ENCODE measurements at places on chromosomes 5 and 9. TPM values are rescaled to one million over a fixed set of nuclear protein-coding genes. Genes with fewer than 3 reads are reported as not detected.

DNA sequence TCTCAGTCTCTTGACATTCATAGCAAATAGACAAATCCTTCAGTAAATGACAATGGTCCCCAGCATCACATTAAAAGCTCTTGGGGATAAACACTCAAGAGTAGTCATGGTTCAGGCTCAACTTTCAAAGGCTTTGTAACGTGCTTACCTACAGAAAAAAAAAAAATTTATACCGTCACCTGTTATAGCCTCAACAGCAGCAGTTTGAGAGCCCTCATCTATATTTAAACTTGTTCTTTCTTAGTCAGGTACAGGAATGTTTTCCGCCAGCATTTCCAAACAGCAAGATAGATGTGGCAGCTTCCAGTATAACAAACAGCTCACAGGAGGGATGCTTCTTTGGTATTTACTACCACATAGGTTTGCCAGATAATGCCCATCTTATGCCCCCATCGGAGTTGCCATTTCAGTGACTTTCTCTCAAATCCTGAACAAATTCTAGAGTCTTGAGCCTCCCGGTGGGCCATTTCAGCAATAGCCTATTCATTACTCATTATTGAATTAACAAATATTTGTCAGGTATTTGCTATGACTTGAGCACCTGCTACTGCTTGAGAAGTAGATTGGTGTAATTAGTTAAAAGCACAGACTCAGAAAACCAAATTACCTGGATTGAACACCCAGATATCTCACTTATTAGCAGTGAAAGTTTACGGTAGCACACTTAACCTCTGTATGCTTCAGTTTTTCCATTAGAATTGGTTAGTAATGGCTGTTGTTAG, 470.0 kb downstream of the EBF1 start:
- H3K4me1 ChIP-seq = no peaks in the 10 kb centered on the region
- peaks cover 8% of the 10 kb centered on the region for H3K27me3 ChIP-seq
- no peak overlapping the region for H3K4me3 ChIP-seq
- H3K36me3 ChIP-seq = no peaks in the 10 kb centered on the region

DNA sequence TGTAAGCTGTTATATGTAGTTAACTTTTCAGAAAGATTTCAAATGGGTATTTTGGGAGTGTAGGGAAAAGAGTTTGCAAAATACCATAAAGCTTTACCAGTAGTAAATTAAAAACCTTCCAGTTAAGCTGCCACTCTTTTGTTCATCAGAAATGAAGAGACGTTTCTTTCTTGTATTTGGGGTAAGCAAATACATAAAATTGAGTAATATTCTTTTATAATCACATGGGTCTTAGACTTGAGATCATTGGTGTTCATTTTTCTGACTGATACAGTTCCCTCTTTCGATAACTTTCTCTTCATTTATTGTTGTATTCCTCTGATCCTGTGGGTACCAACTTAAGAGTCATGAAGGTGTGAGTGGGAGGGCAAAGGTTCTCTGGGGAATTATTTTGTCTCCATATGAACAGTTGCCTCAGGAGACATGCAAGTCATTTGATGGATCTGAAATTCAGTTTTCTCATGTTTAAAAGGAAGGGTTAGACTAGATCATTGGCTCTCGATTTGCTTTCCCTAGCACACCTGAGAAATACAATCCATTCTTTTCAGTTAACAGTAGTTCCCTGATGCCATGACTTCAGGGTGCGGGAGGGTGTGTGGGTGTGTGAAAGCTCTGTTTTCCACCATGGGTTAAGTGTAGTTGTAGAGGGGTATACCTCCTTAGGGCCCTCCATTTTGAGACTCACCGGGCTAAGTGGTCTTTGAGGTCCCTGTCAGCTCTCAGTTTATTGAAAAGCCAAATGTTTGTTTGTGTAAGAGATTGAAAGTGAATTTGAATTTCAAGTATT, 47.7 kb downstream of the CNTRL start:
- H3K4me1 ChIP-seq = peaks cover 4% of the 10 kb centered on the region
- peak overlapping the region; percentile 37 for H3K27ac ChIP-seq
- H3K27me3 ChIP-seq = no peaks in the 10 kb centered on the region
- H3K36me3 ChIP-seq = peaks cover 8% of the 10 kb centered on the region
- DNase-seq = peak; percentile 11
- H3K4me3 ChIP-seq = peak overlapping the region; percentile 47

GRCh38 chr5:143433670-143434069, 30.2 kb upstream of the NR3C1 start:
- H3K27me3 ChIP-seq = no peaks in the 10 kb centered on the region
- H3K4me1 ChIP-seq = no peaks in the 10 kb centered on the region
- no peak overlapping the region for H3K4me3 ChIP-seq
- no peak overlapping the region for H3K27ac ChIP-seq
- no peaks in the 10 kb centered on the region for H3K36me3 ChIP-seq
- no peak for DNase-seq

The MARCHF11 gene
- not detected for total RNA-seq

The MEIKIN gene
- not detected for total RNA-seq

The SPATA31C1 gene
- total RNA-seq = not detected

- no peaks in the 10 kb centered on the region for H3K4me1 ChIP-seq
- H3K27ac ChIP-seq = no peak overlapping the region
- no peaks in the 10 kb centered on the region for H3K36me3 ChIP-seq
- H3K4me3 ChIP-seq = no peak overlapping the region
- H3K27me3 ChIP-seq = no peaks in the 10 kb centered on the region
Observed at GRCh38 chr5:89769975-89770374, 639.6 kb downstream of the CETN3 start.

DNA sequence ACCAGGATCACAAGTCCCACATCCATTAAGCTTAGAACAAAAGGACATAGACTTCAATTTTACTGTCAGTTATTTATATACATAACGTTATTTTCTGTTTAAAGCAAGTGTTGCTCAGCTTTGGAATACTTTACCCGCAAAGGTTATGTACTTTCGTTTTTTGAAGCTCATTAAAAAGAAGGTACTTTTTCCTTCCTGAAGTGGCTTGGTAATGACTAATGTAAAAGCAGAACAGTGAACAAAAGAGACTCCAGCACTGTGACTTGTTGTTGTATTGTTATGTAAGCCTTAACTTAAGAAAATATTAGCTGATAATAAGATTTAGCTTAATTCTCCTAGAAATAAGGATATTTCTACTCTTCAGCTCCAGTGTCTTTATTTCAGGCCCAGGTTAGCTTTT, 97.3 kb upstream of the SLCO6A1 start:
- H3K4me3 ChIP-seq = no peak overlapping the region
- no peaks in the 10 kb centered on the region for H3K36me3 ChIP-seq
- no peak for DNase-seq

GRCh38 chr9:116312221-116312620, 158.6 kb downstream of the PAPPA start:
- H3K36me3 ChIP-seq = peaks cover 34% of the 10 kb centered on the region
- H3K27ac ChIP-seq = no peak overlapping the region
- H3K27me3 ChIP-seq = no peaks in the 10 kb centered on the region
- DNase-seq = no peak

GRCh38 chr9:87710443-87710842, 15.5 kb upstream of the CTSL start:
- H3K36me3 ChIP-seq = peaks cover 49% of the 10 kb centered on the region
- peaks cover 42% of the 10 kb centered on the region for H3K4me1 ChIP-seq
- H3K27me3 ChIP-seq = no peaks in the 10 kb centered on the region

GRCh38 chr5:180251141-180251540, 40.7 kb downstream of the MAPK9 start:
- H3K4me1 ChIP-seq = no peaks in the 10 kb centered on the region
- no peak for DNase-seq
- H3K27me3 ChIP-seq = no peaks in the 10 kb centered on the region
- H3K36me3 ChIP-seq = no peaks in the 10 kb centered on the region

DNA sequence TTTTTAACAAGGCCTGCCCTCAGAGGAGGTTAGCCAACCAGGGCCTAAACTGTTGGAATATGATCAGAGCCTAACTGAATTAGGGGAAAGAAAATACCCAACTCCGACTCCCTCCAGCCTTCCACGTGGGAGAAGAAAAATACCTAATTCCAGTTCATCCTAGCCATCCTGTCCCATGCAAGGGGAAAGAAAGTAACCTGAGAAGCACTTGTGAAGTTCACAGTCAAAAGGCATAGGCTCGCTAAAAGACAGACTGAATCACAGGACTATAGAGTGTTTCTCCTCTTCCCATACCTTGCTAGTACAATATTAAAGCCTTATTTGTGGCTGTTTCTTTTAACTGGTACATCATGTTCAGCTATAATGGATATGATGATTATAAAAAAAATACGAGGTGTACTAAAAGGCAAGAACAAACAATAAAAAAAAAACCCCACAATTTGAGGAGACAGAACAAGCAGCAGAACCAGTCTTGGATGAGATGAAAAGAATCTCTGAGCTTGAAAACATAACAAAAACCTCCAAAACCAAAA, 18.0 kb upstream of the ATP10B start:
- H3K27me3 ChIP-seq = no peaks in the 10 kb centered on the region
- no peaks in the 10 kb centered on the region for H3K4me1 ChIP-seq
- no peaks in the 10 kb centered on the region for H3K36me3 ChIP-seq
- H3K27ac ChIP-seq = no peak overlapping the region

The EIF4EBP3 gene
- total RNA-seq = 7.6 TPM

- no peak for DNase-seq
- H3K27me3 ChIP-seq = no peaks in the 10 kb centered on the region
- no peak overlapping the region for H3K4me3 ChIP-seq
- H3K4me1 ChIP-seq = no peaks in the 10 kb centered on the region
Observed at GRCh38 chr5:105168806-105169205, 1606.2 kb upstream of the NUDT12 start.

The TMEM174 gene
- total RNA-seq = not detected

DNA sequence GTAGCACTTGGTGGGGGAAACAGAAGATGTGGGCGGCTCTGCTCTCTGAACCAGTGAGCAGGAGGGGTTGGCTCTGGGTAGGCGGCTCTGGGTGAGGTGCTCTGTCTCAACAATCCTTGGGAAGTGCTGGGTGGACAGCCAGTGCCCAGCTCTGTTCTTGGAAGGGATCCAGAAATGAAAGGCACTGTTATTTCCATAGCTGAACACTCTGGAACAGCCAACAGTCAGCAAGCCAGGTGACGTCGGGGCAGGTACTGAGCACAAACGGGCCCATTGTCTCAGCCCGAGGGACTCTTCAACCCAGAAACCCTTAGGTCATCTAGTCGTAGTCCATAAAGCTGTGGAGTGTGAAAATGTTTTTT, 36.3 kb downstream of the OLFM1 start:
- H3K4me3 ChIP-seq = no peak overlapping the region
- H3K36me3 ChIP-seq = peaks cover 34% of the 10 kb centered on the region
- H3K27me3 ChIP-seq = no peaks in the 10 kb centered on the region
- H3K4me1 ChIP-seq = no peaks in the 10 kb centered on the region
- peak overlapping the region; percentile 17 for H3K27ac ChIP-seq

The SH3GL2 gene
- total RNA-seq = not detected

The SLC4A9 gene
- total RNA-seq = not detected

DNA sequence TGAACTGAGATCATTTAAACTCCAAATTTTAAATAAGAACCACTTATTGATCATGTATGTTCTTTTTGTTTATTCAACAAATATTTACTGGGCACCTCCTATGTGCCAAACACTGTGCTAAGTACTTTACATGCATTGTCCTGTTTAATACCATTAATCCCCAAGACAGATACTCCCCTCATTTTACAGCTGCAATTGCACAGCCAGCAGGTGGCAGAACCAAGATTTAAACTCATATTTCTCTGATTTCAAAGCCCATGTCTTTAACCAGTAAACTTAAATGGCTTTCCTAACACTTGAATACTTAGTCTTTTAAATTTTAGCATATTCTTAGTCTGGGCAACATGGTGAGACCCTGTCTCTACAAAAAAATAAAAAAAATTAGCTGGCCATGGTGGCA, 43.4 kb upstream of the KIAA1958 start:
- no peak overlapping the region for H3K27ac ChIP-seq
- no peaks in the 10 kb centered on the region for H3K4me1 ChIP-seq
- H3K27me3 ChIP-seq = no peaks in the 10 kb centered on the region
- H3K36me3 ChIP-seq = no peaks in the 10 kb centered on the region

The FBP2 gene
- 0.21 TPM for total RNA-seq

The TMEM171 gene
- total RNA-seq = 2.6 TPM

DNA sequence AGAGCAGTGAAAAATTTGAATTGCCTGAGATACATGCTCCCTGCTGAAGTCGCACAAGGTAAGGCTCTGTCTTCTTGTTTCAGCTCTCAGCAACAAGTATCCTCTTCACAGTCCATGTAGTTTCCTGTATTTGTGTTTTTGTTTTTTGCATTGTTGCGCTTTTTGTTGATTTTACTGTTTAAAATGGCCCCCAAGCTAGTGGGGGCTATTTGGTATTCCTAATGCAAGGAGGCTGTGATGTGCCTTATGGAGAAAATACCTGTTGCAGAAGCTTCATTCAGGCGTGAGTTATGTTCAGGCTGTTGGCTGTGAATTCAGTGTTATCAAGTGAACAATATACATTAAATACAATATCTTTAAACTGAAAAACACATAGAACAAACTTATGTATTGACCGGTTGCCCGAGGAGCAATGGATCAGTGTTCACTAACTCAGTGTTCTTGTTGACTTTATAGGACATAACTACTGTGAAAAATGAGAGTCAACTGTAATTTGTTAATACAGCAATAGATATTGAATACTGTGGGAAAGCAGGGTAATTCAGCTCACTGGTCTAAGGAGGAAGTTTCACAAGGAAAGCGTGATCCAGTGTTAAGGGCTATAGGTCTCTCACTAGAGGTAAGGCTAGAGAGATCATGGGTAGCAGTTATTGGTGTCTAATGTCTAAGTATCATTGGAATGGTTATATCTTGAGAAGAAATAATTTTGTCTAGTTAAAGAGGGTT, 150.5 kb downstream of the GCNT1 start:
- H3K36me3 ChIP-seq = no peaks in the 10 kb centered on the region

The GMCL2 gene
- not detected for total RNA-seq

DNA sequence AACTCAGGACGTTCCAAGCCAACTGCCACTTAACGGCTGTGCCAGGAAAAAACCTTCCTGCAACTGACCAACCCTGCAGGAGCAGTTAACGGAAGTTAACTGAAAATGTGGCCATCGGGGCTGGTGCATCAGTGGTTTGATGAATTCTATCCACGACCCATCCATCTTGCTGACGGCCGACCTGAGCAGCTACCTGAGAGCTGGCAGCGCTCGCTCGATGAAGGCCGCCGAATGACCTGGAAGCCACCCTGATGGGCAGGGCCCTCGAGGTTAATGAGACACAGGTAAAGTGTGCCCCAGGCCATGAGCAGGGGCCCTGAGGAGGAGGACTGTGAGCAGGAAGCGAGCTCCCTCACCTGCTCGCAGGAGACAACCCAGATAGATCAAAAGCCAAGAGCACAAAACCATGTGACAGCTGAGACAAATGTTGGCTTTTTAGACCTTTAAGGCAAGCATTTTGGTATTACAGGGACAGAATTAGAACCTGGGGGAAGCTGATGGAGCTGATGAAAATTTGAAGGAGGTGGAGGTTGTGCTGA, 35.3 kb upstream of the FLT4 start:
- no peak overlapping the region for H3K4me3 ChIP-seq
- H3K27me3 ChIP-seq = peaks cover 20% of the 10 kb centered on the region
- no peak overlapping the region for H3K27ac ChIP-seq
- no peaks in the 10 kb centered on the region for H3K36me3 ChIP-seq

GRCh38 chr9:73844135-73844534, 653.0 kb upstream of the RORB start:
- no peak overlapping the region for H3K4me3 ChIP-seq
